Stimulated activated CD4-positive, alpha-beta T cell treated with anti-CD3 and anti-CD28 coated beads, TNF-alpha, amount 100 ng/mL, for 4 hours (primary cell): ENCODE measurements at places on chromosomes 6 and 20.

DNA sequence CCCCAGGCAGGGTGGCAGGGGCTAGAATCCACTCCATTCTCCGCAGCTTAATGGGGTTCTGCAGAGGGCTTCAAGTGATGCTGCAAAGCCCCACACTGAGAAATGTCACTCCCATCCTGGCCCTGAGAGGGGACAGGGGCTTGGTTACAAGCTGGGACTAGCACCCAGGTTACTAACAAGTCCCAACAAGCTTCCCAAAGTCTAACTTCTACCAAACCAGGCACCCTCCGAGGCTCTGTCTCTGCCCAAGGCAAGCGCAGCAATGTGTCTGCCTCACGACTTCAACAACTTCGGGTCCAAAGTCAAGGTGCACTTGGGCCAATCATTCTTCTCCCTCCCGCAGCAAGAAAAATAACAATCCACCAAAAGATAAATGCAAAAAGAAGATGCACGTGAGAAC is 45.6 kb downstream of the NFATC2 start:
- no peak for DNase-seq

GRCh38 chr6:96299525-96299924 is 222.1 kb upstream of the UFL1 start:
- no peak for DNase-seq

GRCh38 chr20:52305858-52306257 is 114.3 kb upstream of the ZFP64 start:
- no peak for DNase-seq

DNA sequence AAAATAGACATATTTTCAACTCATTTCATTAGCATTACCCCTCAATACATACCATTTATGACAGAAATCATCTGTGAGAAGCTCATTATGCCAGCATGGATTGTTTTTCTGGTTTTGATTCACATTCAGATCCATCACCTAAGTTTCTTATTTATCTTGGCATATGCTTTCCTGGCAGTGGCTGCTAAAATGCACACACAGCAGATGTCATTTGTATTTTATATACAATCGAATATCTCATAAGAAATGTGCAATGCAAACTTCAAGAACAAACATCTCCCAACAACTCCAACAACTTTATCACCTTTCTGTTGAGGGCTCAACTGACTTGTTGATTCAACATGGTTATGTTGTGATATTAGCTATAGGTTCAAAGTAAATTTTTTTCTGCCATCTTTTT is 208.3 kb downstream of the PHACTR1 start:
- no peak for DNase-seq

DNA sequence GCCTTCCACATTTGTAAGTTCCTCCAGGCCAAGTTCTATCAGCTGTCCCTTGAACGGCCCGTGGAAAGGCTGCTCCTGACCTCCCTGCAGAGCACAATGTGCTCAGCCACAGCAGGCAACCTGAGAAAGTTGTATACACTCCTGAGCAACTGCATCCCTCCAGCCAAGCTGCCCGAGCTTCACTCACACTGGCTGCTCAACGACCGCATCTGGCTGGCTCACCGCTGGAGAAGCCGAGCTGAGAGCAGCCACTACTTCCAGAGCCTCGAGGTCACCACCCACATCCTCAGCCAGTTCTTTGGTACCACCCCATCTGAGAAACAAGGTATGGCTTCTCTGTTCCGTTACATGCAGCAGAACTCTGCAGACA is 2.1 kb downstream of the ZSWIM1 start:
- DNase-seq, result no peak

DNA sequence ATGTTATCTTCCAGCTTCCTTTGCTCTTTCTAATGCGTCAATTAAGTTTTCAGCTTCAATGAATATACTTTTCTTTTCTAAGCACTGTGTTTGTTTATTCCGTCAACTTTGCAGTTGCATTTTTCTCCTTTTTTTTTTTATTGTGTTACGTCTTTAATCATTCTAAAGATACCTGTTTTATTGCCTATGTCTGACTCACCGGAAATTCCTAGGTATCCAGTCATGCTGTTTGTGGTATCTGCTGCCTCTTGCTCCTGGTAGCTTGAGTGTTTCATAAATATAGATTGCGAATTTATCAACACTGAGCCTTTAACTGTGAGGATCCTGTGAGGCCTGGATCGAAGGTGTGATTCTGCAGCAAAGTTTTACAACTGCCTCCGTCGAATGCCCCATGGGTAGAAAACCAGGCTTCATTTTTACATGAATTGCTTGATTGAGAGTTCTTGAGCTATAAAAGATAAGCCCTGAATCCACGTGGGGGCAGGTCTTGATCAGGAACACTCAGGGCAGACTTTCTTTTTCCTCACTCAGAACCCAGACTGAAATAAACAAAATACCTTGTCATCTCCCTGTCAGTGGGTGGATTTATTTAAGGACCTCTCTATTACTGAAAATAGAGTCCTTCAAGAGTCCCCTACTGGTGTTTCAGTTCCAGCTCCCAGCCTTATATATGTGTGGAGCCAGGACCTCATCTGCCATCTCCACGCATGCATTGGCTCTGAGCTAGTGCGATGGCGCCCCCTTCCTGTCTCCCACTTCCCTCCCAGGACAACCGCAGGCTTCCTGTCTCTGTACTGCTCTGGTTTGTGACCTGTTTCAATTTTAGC is 60.1 kb upstream of the LRRC1 start:
- no peak for DNase-seq

- no peak for DNase-seq
Observed at GRCh38 chr6:33699739-33700138, 11.8 kb downstream of the UQCC2 start.
